ENCODE measurements at places on chromosomes 3 and 15.

GRCh38 chr3:9932535-9932842, 1.1 kb upstream of the CRELD1 start:
- no peak for DNase-seq

DNA sequence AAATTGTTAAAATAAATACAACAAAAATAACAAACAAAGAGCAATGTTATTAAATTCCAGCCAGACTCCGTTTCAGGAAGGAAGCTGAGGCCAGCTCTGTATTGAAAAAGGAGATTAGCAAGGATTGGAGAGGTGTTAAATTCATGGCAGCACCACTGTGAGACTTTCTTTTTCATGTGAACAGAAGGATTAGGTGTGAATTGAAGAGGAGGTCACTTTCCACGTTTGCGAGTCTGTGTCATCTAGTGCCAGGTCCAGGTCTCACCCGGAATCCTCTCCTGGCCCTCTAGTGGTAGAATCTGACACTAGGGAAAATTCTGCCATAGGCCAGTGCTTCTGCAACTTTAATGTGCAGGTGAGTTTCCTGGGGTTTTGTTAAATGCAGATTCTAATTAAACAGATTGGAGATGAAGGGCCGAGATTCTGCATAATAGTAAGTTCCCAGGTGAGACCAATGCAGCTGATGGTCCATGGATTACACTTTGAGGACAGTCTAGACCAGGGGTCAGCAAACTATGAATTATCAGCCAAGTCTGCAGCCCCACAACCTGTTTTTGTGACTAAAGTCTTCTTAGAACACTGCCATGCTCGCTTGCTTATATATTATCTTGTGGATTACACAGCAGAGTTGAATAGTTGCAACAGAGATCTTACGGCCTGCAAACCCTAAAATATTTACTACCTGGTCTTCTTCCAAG, 9.2 kb upstream of the SLC6A1 start:
- DNase-seq = no peak

- DNase-seq = no peak
These were observed 13.2 kb downstream of the FGD5 start for GRCh38 chr3:14831916-14832450.

DNA sequence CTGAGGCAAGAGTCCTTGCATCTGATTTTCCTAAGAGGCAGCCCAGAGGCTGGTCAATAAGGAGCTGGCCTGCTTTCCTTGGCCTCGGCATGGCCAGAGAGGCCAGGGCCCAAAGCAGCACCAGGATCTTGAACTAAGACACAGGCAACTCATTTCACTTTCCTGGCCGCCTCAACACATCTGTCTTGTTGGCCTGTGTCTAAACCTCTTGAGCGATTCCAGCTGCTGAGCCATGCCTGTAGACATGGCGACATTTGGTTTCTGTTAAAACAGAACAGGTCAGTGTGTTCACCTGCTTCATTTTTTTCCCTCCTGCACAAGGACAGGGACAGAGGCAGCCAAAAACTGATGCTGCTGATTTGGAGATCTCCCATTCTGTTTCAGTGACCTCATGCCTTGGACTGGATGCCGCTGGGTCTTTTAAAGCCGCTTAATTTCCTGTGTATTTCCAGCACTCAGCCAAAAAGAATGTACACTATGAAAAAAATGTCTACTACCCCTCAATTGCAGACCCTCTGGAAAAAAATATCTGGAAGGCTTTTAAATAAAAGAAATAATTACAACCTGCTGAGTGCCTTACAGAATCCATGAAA, 266.6 kb upstream of the ICE2 start:
- DNase-seq = no peak

- no peak for DNase-seq
These were observed 46.2 kb downstream of the GHSR start for GRCh38 chr3:172402090-172402489.

GRCh38 chr15:89278307-89278706, 34.5 kb downstream of the FANCI start:
- DNase-seq = no peak

- no peak for DNase-seq
These were observed 2.9 kb downstream of the RNU6-1 start for GRCh38 chr15:67836955-67837354.

- no peak for DNase-seq
These were observed 96.8 kb downstream of the TUSC7 start for GRCh38 chr3:116806351-116806750.

GRCh38 chr15:91992945-91993344, 139.4 kb downstream of the SLCO3A1 start:
- no peak for DNase-seq

DNA sequence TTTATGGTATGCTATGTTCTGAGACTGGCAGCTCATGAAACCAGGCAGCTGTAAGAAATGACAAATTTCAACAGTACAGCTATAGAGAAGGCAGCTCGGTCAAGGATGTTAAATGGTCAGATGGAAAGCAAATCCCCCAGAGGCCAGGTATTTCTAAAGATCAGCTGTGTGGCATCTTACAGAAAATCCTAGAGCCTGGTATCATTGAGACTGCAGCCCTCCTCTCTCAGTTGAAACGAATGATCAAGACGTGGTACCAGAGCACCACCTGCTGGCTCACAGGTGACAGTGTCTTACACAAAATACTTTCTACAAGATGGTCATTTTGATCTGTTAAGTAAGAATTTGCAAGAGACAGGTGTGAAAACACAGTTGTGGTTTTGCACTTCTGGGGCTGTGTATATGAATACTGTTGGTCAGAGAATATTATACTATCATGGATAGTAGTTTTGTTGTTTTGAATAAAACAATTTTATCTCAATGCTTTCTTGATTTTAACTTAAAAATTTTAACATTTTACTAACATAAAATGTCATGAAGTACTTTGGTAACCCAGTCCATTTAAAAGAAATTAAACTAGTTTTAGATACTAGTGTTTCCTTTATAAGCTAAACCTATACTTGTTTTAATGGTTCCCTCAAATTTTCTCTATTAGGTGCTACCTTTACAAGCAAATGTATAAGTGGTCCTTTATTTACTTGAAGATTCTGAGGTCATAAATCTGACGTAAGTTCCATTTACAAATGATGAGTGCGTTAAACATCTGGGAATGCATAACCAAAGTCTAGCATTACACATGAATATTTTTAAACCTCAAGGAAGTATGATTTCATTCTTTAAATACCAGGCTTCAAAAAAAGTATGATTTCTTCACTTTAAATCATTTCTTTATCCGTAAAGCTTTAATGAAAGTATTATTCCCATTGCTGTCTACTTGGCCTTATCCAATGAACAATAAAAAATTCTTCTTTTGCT, 121.8 kb downstream of the PDZRN3 start:
- peak; percentile 55 for DNase-seq

DNA sequence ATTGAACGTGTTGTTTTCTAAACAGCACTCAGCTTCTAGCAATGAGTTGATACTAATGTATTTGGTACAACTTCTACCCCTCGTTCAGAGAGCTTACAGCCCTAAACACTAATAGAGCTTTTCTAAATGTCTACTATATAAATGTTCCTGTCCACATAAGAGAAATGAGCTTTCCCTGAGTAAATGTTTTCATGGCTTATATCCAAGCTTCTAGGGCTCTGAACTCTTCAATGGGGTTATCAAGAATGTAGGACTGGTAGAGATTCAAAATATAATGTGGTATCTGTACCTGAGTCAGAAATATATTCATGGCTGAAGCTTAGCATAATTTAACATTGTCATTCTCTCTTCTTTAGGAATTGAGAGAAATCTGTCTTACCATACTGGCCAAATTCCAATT, 73.4 kb downstream of the SERPINI1 start:
- no peak for DNase-seq

GRCh38 chr3:194785315-194785714, 99.6 kb downstream of the FAM43A start:
- no peak for DNase-seq

DNA sequence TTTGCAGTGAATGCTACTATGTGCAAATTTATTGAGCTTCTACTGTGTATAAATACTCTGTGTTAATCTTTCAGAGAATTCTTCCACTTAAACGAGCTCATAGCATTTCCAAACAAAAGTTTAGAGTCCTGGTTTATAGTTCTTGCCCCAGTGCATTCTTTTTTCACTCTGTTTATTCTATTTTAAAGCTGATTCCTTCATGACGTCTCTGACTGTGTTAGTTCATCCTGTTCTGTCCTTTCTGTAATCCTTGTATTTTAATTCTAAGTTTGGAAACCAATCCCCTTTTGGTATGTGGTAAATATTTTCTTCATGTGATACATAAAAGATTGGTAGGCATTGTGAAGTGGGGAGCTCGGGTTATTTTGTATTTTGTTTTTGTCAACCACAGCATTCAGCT, 18.7 kb downstream of the P2RY14 start:
- DNase-seq = no peak

DNA sequence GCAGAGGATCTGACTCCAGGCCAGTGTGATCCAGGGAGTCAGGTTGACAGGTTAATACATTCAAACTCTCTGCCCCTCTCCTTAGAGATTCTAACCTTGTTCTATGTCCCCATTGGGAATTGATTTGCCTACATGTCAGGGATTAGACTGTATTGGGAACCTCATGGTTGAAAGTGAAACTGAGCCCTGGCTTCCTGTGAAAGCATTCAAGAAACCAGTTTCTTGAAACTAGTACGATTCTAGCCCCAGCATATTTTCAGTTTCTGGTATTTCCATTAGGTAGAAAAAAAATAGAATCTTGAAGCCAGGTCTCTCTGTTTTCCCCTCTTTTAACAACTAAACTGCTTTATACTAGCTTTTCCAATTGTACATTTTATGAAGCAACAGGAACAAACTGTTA, 140.4 kb upstream of the ABI3BP start:
- no peak for DNase-seq

DNA sequence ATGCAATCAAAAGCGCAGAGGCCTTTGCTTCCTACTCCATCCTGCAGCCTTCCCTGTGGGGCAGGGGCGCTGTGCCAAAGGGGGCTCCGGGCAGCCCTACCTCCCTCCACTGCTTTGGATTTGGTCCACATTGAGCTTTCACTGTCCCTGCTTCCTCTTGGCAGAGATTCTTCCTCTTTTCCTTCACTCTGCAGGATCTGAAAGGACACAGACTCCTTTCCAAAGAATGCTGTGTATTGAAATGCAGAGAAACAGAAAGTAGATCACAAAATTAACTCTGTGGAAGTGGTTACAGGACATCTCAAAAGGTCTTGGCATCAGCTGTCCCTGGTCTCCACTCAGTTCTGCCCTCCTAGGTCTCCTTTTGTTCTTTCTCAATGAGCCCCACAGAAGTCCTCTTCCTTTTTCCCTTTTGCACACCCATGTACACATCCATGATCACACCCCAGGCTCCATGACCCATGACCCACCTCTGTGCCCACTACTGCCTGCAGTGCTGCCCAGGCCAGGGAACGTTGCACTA, 64.1 kb downstream of the CCR1 start:
- no peak for DNase-seq

GRCh38 chr3:66010739-66011655, 27.7 kb downstream of the MAGI1 start:
- no peak for DNase-seq

GRCh38 chr15:44298878-44299277, 10.4 kb downstream of the GOLM2 start:
- DNase-seq = no peak

DNA sequence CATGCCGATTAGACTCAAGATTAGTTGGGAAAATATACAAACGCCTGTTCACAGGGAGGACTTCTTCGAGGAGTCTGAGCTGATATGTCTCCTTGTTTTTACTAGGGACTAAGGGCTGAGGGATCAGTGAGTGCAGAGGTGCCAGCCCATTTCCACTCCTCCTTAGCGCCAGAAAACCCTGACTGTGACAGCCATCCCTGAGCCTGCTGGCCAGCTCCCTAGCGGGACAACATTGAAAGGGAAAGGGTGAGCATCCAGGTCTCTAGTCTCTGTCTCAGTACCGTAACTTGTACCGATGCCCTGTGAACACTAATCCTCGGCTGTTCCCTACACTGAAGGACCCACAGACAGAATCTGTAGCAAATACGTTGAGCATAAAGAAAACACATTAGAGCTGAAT, 243.4 kb downstream of the WNT5A start:
- no peak for DNase-seq

- DNase-seq = no peak
These were observed 107.0 kb downstream of the ALCAM start for GRCh38 chr3:105473521-105474223.

- DNase-seq = no peak
These were observed 10.5 kb upstream of the BUB1B start for GRCh38 chr15:40150163-40150925.

- no peak for DNase-seq
These were observed 77.1 kb upstream of the SNRPA1 start for GRCh38 chr15:101372149-101372577.

- no peak for DNase-seq
These were observed 357.8 kb upstream of the TBL1XR1 start for GRCh38 chr3:177554895-177555759.

- no peak for DNase-seq
These were observed 82.6 kb upstream of the MAGI1 start for GRCh38 chr3:66121318-66121717.

DNA sequence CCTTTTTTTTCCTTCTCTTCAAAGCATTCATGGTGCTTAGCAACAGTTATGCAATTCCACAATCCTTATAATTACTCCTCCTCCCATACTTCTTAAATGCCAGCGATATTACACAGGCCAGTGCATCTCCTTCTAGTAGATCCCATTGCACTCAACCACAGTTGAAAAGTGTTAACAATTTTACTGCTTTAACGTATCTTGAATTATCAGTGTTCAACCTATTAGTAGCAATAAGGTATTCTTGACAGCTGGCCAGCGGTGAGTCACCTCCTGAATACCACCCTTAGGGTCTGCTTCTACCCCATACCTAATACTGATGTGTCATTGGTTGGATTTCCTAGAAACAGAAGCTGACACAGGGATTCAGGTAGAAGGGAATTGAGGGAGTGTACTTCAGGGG, 24.0 kb upstream of the TEX9 start:
- no peak for DNase-seq

DNA sequence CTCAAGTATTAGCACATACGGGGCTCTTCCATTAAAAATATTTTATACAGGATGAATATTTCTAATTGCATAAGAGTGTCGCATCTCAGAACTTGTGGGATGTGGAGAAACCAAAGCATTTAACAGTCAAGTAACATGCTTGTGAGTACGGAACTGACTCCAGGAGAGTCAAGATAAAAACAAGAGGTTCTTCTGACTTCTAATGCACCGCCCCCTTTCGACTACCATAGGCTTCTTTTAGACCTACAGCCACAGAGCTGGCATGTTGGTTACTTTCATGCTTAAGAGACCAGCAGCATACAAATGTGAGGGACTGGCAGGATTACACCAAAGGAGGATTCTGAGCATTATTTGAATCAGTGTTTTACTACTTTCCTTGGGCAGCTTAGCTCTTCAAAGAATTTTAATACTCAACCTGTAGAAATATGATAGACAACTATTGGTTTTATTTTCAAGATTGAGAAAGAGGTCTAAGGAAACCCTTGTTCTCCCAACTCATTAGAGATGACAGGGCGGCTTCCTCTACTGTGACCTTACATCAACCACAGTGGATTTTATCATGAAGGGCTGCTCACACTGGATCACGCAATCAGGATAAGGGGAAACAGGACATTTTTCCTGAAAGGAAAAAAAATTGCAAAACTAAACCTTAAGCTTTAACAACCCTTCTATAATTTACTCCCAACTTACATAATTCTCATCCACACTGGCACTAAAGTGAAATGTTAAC, 14.0 kb downstream of the ETV5 start:
- no peak for DNase-seq

Measured in nucleus accumbens (tissue), 56 donors.